ENCODE measurements at places on chromosomes 7 and 10.

GRCh38 chr10:78420946-78421735, 387.5 kb downstream of the RPS24 start:
- DNase-seq, result no peak

- no peak for DNase-seq
Measured at GRCh38 chr10:15863733-15864132, 3.4 kb upstream of the MINDY3 start.

DNA sequence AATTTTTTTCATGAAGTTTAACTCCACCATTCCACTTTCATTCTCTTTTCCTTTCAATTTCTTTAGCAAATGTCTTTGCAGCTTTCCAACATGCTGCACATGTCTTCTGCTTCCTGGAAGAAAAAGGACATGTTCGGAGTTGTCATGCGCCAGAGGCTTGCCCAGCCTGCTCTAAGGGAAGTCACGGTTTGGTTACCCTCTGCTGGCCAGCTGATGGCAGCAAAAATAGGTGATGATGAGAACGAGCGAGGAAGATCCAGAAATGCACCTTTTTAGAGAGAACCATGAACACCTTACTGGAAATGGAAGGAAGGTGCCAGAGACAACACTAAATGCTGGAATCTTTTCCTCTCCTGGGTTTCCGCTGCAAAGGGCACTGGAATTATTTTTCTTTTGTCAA, 4.9 kb upstream of the ZSCAN21 start:
- DNase-seq, result no peak

GRCh38 chr7:144407266-144407931, 3.9 kb upstream of the NOBOX start:
- no peak for DNase-seq

DNA sequence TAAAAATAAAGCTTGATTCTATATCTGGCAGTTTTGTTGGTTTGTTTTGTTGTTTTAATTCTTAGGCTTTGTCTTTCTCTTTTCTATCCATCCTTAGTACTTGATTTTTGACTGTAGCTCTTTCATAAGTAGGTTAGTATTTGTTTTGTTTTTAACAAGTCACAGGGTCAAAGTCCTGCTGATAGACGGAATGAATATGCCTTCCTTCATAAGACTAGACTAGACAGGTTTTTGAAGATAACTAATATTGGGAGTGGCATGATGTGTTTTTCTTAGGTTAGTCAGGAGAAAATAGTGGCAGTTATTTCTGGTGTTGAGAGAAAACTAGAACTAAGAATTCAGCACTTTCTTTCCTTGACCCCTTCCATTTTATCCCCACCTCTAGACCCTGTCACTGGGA, 50.4 kb downstream of the CASD1 start:
- DNase-seq, result no peak

GRCh38 chr10:82319074-82319473, 444.1 kb downstream of the NRG3 start:
- DNase-seq, result no peak

GRCh38 chr10:124480860-124481259, 19.2 kb downstream of the LHPP start:
- DNase-seq, result no peak

GRCh38 chr7:45893996-45894664, 5.8 kb downstream of the IGFBP1 start:
- no peak for DNase-seq

GRCh38 chr7:99248391-99249095, 24.1 kb upstream of the MYH16 start:
- no peak for DNase-seq

DNA sequence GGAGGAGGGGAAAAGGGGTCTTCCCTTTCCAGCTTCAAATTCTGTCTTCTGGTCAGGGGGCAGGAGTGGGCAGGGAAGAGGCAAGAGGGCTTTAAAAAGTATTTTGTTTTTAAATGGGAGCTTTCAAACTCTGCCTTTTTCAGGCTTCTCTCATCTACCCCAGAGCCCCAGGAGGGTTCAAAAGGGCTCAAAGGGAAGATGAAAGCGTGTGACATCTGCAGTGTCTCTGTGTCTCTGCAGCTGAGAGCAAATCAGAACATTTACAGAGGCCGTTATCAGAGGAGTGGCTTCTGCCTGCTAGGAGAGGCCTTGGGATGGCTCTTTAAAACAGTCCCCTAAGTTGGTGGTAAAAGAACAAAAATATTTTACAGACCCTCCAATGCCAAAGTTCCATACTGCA, 30.3 kb downstream of the TRIM8 start:
- no peak for DNase-seq

DNA sequence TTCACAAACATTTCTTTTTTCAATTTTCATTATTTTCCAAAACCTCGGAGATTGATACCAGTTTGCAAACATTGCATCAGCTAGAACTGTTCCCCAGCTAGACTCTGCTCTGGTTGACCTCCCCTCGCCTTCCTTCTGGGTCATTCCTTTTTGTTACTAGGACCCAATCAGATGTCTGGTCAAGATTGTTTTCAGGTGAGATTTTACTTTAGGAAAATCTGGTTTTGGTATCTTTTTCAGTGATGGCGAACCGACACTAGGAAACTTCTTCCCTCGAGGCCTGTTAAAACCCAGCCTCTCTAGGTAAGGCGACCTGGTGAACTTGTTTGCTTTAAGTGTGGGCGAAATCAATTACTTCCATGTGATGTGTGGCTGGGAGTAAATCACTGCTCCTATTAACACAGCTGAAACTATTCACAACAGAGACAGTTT, 8.4 kb downstream of the PROSER2 start:
- DNase-seq, result no peak

DNA sequence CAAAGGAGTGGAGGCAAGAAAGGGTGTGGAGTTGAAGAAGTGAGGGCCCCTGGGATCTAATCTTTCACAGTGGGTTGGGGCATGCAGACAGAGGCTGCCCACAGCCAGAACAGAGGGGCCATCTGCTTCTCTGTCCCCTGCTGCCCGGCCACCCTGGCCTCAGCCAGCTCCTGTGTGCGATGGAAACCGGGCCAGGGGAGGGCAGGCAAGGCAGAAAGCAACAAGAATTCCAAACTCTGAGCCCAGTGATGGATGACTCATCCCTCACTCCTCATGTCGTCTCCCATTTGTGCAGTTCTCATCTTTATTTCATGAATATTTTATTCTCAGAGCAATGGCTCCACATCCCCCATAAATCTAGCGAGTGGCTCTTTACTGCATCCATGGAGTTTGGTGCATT, 757.1 kb downstream of the GRID1 start:
- DNase-seq, result no peak

- no peak for DNase-seq
Measured at GRCh38 chr10:21526860-21527597, 1.5 kb upstream of the SKIDA1 start.

- no peak for DNase-seq
Measured at GRCh38 chr10:48614481-48615390, 9.9 kb upstream of the ARHGAP22 start.
